NCI-H1417 (cell line): ENCODE measurements at places on chromosomes 12 and 14.

GRCh38 chr12:623865-624372 is 39.3 kb downstream of the NINJ2 start:
- DNase-seq: no peak

GRCh38 chr14:104603711-104604401 is 716 bp downstream of the TMEM179 start:
- DNase-seq: peak; percentile 81

DNA sequence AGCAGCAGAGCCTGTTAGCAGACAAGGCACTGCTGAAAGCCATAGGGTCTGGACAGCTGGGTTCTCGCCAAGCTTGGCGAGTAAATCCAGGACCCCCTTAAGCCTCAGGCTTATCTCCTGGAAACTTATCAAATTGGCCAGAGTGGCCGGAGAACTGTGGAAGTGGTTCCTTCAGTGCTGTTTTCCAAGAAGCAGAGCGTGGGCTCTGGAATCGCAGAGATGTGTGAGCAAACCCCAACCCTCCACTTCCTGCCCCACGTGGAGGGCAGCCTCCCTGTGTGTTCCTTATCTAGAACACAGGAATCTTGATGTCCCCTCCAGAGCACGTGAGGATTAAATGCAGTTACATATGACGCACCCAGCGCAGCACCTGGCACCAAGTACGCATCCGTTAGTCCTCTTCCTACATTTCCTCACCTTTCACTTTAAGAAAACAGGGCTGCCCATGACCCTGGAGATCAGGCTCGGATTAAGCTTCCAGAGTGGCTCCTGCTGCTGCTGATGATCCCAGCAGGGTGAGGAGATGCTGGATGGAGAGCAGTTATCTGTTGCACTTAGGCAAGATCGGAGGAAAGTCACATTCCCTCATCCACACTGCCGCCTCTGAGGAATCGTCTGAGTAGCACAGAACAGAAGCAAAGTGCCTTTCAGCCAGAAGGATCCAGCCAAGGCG is 35.0 kb downstream of the MMAB start:
- DNase-seq: no peak

- DNase-seq: no peak
These were observed 16.9 kb upstream of the TMEM132C start for GRCh38 chr12:128250096-128250495.

GRCh38 chr14:24609655-24610344 is at the start of gene GZMH:
TSS of gene GZMH (minus strand) at chr14:24609685. CDS start at chr14:24609613, 72 bp downstream.
- DNase-seq: no peak

DNA sequence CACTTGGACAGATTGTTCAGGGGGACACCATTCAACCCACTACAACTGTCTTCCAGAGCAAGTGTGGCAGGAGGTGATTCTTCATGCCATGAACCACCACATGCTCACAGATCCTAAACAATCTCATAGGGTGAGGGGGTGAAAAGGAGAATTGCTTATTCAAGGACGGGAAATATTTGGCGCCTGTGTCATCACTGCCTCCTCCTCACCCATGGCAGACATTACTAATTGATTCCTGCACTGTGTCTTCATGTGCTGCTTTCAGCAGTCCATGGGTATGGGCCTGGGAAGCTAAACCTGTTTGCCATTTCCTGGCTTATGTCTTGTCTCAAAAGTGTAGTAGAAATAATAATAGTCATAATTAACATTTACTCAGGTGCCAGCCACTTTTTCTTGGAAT is 31.3 kb downstream of the MMAB start:
- no peak for DNase-seq

GRCh38 chr12:124920353-124920935 is 6.0 kb upstream of the UBC start:
- no peak for DNase-seq

- DNase-seq: no peak
These were observed 50.4 kb downstream of the PPP1R12A start for GRCh38 chr12:79884401-79885006.

DNA sequence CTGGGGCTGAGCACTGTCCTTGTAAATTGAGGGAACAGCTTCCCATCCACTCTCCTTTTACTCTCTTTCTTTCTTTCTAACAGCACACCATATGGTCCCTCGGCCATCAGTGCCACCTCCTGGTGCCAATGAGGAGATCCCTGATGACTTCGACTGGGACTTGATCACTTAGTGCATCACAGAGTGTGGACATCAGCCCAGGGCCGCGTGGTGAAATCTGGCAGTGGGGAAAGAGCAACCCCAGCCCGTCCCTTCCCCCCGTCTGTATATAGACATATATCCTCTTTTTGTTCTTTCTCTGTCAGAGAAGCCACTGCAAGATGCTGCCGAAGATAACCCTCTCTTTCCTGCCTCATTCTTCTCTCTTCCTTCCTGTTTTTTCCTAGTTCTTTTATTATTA is 13.5 kb downstream of the C3AR1 start:
- DNase-seq: no peak

DNA sequence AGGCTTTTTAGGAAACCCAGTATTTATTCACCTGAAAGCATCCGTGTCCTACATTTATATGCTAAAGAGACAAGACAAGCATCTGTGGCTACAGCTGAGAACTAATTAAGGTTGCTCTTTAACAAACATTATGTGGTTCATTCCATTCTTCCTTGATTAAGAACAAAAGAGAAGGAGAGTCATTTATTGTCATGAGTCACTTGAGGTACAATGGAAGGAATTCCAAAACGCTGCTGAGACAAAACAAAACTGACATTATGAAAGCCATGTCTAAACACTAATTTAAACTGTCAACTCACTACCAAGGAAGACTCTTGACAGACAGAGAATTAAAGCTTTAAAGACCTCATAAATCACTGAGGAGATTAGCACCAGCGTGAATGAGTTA is 214.4 kb downstream of the BMP4 start:
- DNase-seq: peak; percentile 29
